Suppressor macrophage treated with lipopolysaccharide for 4 hours (primary cell): ENCODE measurements at places on chromosomes 16 and 17.

DNA sequence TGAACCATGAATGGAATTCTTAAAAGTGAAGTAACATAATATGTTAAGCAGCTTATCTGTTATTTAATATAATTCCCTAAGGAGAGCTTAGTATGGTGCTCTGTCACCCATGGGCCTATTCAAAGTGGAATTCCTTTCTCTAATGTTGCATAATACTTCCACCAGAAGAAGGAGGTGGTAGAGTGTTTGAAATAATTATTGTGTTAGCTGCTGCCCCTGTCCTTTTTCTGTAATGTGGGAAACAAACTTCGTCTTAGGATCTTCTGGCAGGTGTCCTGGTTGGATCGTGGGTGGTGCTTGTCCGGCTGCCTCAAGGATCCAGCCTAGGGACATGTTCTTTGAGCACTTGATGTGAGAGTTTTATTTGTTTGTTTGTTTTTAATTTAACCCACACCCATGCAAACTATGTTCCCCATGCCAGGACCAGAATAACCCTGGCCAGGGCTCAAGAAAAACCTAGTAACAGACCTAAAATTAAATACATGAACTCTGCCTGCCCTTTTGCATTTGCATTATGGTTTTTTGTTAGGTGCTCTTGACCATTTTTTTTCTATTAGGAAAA lies 46.1 kb downstream of the ZNRF1 start:
- DNase-seq: no peak

GRCh38 chr17:47644324-47644723 lies 5.4 kb upstream of the KPNB1 start:
- DNase-seq: peak; percentile 90

DNA sequence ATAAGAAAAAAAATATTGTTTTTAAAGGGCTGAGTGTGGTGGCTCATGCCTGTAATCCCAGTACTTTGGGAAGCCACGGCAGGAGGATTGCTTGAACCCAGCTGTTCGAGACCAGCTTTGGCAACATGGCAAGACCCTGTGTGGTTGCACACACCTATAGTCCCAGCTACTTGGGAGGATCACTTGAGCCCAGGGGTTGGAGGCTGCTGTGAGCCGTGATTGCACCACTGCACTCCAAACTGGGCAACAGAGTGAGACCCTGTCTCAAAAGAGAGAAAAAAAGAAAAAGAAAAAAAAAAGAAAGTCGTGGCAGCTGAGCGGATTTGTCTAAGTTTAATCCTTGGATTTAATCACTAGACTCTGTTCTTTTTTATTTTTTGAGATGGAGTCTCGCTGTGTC lies 6.3 kb upstream of the FCSK start:
- no peak for DNase-seq

GRCh38 chr16:67726106-67727034 lies 7.3 kb upstream of the GFOD2 start:
- no peak for DNase-seq

DNA sequence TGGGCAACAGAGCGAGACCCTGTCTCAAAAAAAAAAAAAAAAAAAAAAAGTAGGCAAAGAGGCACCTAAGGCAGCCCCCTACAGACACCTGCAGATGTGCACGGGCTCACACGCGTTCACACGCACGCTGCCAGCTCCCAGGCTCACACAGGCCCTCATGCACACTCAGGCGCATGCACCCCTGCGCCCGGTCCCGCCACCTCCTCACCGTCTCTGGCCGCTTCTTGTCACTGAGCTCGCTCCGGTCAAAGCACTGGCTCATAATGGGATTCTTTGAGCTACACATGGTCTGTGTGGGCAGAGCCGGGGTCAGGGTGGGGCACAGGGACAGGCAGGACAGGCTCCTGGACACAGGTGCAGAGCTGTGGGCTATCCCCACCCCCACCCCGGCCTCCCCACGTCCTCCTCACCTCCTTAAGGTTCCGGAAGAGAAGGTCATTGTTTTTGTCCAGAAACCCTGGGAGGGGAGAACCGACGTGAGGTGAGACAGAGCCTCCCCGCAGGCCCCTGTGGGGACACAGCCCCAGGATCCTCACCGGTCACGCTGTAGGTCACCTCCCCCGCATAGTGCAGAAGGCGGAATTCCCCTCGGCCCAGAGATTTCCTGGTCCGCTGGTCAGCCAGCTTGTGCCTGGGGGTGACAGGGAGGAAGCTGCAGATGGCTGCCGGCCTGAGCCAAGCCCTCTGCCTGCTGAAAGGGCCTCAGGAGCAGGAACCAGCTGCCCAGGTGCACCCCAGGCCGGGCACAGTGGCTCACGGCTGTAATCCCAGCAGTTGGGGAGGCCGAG lies 17.9 kb downstream of the MYO1C start:
- no peak for DNase-seq

DNA sequence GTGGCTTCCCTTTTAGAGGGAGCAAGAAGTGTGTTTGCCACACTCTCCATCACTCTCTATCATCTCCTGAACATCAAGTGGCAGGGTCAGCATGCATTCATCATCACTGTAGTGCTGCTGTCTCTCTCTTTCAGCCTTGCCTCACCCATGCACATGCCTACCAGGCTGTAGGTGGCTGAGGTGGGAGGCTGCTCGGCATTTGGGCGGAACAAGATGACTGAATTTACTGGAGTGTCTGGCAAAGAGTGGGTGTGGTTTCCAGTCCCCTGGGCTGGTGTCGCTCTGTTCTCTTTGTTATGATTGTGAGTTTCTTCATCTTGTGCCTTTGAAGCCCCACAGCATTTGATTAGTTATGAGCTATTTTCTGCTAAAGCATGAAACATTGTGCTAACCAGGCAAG lies 541.9 kb upstream of the EEF2KMT start:
- DNase-seq: no peak

- DNase-seq: no peak
These were observed 94.4 kb downstream of the SHISA9 start for GRCh38 chr16:12995721-12996372.

DNA sequence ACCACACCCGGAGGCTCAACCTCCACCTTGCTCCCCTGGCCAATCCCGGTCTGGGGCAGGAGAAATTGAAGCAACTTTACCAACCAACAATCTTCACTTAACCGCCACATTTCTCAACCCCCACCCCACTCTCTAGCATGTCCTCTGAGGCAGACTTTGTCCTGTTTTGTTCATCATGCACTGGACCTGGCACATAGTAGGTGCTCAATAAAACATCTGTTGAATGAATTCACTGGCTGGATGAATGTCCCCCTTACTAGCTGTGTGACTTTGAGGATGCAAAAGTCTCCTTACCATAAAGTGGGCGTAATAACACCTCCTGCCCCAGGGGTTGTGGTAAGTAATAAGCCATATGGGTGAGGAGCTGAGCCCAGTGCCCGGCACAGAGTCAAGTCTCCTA lies 5.8 kb downstream of the SPPL2C start:
- DNase-seq: no peak

- no peak for DNase-seq
These were observed 27.4 kb upstream of the GNAO1 start for GRCh38 chr16:56163938-56164337.

- no peak for DNase-seq
These were observed 72.0 kb upstream of the DNAJA2 start for GRCh38 chr16:47045459-47045858.

DNA sequence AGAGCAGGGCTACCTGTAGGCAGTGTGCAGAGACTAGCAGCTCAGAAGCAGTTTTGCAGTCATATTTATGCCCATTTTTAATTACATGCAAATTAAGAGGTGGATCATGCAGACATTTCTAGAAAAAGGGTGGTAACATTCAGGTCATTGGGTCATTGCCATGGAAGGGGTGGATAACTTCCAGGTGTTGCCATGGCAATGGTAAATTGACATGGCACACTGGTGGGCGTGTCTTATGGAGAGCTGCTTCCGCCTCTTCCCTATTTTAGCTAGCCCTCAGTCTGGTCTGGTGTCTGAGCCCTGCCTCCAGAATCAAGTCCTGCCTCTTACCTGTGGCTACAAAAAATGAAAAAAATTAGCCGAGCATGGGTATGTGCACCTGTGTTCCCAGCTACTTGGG lies 2.8 kb upstream of the DNAI2 start:
- no peak for DNase-seq

DNA sequence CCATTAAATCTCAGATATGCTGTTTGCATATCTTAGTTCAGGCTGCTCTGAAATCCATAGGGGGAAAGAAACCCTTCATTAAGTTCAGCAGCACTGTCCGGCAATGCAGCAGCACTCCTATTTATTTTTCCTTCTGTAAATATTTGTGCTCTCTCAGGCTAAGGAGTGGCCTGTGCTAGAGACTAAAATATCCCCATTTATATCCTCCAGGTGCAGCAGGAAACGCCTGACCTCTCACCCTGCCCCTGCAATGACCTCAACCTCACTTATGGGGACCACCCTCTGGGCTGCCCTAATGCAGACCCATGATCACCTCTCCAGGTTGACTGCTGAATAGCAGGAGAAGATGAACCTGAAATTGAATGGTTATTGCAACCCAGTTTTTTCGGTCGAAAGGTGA lies 165.0 kb upstream of the ELAC2 start:
- DNase-seq: no peak

GRCh38 chr17:9228408-9229159 lies 207.3 kb downstream of the NTN1 start:
- DNase-seq: no peak

- no peak for DNase-seq
These were observed 32.7 kb downstream of the TRIM37 start for GRCh38 chr17:59073972-59074371.

- DNase-seq: no peak
These were observed 60.7 kb upstream of the SIAH1 start for GRCh38 chr16:48445782-48446533.

- peak; percentile 34 for DNase-seq
These were observed 12.6 kb upstream of the IL21R start for GRCh38 chr16:27389272-27389961.

DNA sequence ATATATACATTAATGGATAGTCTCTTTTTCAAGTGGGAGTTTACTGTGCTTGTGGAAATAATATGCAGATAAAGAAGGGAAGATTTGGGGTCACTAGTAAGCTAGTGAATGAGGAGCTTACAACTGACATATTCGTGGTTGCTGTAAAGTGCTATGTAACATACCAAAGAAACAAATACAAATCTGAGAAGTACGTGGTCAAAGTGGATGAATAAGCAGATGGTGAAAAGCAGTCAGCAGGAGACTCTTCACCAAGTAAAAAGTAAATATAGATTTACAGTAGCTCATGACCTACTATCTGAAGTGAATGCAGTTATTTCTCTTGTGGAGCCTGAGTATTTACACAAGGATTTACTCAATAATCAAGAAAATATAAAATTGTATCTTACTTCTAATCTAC lies 136.6 kb upstream of the ELAC2 start:
- DNase-seq: no peak

DNA sequence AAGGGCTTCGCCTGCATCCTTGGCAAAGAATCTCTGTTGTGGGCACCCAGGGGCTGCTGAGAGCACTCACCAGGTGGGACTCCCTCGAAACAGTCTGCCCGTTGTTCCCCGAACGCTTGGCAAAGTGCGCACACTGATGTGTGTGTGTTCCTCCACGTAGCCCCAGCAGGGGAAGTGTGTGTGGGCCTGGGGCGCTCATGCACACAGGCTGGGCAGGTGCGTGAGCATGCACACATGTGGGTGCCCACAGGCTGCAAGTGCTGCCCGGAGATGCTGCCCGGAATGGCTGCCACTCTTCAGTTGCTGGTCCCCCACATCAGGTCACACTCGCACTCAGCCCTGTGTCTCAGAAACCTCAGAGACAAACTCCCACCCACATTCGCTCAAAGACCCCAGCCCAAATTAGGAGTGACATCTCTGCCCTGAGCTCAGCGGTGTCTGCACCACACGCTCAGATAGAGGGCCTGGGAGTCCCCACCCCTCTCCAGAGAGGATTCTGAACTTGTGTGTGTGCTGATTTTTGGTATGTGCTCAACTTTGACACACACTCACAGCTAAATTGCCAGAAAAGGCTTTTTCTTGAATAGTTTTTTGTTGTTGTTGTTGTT lies 119.4 kb downstream of the MGAT5B start:
- DNase-seq: no peak

- DNase-seq: no peak
These were observed 107.2 kb downstream of the PHKB start for GRCh38 chr16:47568351-47568750.

- no peak for DNase-seq
These were observed 392.1 kb upstream of the CCL2 start for GRCh38 chr17:33862772-33863602.

DNA sequence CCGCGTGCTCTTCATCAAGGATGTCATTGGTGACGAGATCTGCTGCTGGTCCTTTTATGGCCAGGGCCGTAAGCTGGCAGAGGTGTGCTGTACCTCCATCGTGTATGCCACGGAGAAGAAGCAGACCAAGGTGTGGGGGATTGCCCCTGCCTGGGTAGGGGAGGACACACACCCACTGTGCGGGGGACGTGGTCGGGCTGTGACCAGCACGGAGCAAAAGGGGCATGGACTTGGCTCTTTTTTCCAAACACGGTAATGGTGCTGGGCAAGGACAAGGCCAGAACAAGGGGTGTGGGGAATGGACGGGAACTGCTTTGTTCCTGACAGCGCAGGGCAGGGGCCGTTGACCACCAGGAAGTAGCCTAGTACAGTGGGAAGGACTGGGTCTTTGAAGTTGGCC lies 6.8 kb downstream of the TNFAIP1 start:
- no peak for DNase-seq

- no peak for DNase-seq
These were observed 5.8 kb upstream of the TRAF4 start for GRCh38 chr17:28737770-28738679.

GRCh38 chr17:82788206-82789001 lies 36.5 kb downstream of the TBCD start:
- DNase-seq: no peak

- DNase-seq: no peak
These were observed 44.4 kb downstream of the NOS2 start for GRCh38 chr17:27755706-27756466.

- DNase-seq: no peak
These were observed 155.7 kb downstream of the CMIP start for GRCh38 chr16:81600275-81600674.

DNA sequence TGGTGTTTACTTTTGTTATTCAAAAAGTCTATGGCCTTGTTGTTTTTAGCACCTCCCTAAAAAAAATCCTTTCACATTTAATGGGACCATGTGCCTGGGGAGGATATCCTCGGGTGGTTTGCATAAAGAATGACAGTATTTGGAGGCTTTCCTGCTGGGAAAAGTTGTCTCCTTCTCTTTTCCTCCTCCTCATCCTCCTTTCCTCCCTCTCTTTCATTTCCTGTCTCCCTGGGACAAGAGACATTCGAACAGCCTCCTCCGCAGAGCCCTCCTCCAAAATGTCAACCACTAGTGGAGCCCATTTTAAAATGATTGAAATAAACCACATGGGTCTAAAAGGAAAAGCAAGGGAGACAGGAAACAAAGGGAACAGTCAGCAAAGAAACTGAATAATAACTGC lies 67.4 kb downstream of the MYH13 start:
- no peak for DNase-seq

- DNase-seq: no peak
These were observed 14.4 kb downstream of the KIF2B start for GRCh38 chr17:53837131-53837530.

GRCh38 chr16:70644763-70645597 lies 1.4 kb upstream of the IL34 start:
- no peak for DNase-seq
